Activated CD8-positive, alpha-beta memory T cell treated with anti-CD3 and anti-CD28 coated beads for 1 hour (primary cell): ENCODE measurements at places on chromosomes 4 and X.

DNA sequence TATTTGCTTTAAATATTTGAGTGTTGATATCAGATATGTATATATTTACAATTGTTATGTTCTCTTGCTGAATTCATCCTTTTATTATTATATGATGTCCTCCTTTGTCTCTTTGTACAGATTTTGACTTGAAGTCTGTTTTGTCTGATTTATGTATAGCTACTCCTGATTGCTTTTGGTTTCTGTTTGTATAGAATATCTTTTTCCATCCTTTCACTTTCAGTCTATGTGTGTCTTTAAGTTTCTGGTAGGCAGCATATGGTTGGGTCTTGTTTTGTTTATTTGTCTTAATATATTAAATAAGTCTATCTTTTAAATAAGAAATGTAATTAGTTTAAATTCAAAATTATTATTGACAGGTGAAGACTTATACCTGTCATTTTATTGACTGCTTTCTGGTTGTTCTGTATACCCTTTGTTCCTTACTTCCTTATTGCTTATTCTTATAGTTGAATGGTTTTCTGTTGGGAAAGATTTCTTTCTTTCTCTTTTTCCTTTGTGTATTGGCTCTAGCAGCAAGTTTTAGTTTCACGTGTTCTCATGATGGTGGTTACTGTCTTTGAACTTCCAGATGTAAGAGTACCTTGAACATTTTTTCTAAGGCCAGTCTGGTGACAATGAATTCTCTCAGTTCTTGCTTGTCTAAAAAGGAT, 31.1 kb downstream of the RAB28 start:
- no peak for DNase-seq

GRCh38 chr4:82381661-82382296, 8.0 kb upstream of the HNRNPD start:
- DNase-seq = no peak

DNA sequence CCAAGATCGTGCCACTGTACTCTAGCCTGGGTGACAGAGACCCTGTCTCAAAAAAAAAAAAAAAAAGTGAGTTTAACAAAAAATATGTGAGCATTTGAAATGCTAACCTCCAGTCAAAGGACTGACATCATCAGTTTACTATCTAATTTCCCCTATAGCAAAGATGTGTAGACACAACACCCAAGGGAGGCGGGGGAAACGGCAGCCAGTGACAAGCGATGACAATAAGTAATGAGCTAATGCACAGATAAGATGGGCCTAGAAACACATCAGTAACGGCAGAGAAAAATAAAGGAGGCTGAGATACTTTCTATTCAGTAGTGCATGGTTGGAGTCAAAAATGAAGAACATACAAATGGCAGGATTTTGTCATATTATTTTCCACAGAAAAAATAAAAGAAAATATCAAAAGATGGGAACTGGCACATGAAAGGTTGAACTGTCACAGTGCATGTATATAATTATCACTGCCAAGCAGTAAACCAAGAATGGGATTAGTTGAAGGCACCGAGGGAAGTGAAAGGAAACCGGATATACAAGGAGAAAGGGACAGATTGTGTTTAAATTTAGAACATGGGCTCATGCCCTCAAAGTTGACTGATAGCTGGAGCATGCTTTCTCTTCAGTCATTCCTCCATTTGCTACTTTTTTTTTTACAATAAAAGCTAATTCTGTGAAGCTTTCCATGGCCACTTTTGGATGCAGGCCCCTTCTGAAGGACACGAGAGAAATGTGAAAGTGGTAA, 41.8 kb downstream of the IGFBP7 start:
- DNase-seq = no peak

GRCh38 chrX:78321809-78322208, 5.6 kb downstream of the CYSLTR1 start:
- peak; percentile 0 for DNase-seq

- no peak for DNase-seq
Observed at GRCh38 chrX:88982933-88983332, 235.9 kb downstream of the CPXCR1 start.
